Activated CD4-positive, alpha-beta T cell treated with anti-CD3 and anti-CD28 coated beads for 4 hours (primary cell): ENCODE measurements at places on chromosomes 1 and 21.
A peak's percentile ranks its signal among the peaks of the same experiment; 100 is the strongest.

DNA sequence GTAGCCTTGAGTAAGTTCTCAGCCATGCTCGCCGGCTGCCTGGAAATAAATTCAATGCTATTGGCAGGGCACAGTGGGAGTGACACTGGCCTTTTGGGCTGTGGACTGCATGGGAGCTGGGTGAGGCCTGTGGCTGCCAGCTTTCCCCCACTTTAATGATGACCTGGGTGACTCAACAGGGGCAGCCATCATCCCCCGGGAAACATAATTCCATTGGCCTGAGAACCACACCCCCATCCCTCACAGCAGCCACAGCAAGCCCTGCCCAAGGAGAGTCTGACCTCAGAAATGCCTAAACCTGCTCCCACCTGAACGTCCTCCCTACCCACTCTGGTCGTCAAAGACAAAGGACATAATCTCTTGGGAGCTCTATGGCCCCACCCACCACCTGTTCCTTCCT, 384.0 kb downstream of the LTN1 start:
- DNase-seq: no peak

DNA sequence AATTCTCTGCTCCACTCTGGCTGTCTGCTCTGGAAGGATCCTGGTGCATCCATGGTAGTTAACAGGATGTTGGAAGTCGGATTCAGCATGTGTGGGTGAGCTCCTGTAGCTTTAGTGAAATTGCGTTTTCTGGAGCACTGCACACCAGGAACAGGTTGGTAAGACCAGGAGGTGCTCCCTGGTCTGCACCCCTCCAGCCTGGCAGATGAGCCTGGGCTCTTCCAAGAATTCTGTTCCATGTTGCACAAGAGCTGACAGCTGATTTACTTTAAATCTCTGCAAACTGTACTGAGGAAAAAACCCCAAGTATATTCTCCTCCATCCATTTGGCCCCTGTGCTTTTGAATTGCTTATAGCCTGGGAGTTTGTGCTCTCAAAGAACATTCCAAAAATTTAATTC, 33.7 kb downstream of the KCNK1 start:
- no peak for DNase-seq

- no peak for DNase-seq
Measured at GRCh38 chr1:200837931-200838571, 34.7 kb upstream of the GPR25 start.

DNA sequence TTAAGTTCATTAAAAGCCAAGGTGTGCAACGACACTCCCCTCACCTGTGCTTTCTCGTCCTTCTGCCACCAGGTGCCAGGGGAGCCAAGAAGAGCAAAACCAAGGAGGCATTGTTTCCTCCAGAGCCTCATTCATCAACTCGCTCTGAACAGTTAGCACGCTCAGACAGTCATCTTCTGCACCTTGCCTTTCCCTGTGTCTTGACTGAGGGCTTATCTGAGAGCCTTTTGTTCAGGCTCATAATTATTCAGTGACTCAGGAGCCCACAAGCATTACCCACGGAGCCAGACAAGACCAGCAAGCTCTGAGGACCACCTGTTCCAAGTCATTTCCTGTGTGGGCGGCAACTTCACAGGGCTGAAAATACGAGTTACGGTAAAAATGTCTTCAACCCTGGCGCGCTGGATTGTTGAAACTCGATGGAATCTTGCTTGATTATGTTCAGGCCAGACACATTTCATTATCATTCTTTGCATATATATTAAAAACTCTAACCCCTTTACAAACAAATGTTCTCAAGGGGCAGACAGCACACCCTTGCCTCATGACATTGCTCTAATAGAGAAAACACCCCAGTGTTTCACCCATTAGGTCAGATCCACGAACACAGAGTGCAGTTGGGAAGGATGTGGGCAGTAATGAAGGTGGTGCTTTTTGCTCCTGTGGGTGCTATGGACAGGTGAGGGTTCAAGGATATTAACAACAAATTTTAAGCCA, 89.7 kb upstream of the RUNX1 start:
- DNase-seq: peak; percentile 74
